Cortex of kidney (tissue), 1 donor: ENCODE measurements at places on chromosomes 3 and 15.

GRCh38 chr3:124772081-124772831 is 42.0 kb downstream of the UMPS start:
- DNase-seq = no peak

DNA sequence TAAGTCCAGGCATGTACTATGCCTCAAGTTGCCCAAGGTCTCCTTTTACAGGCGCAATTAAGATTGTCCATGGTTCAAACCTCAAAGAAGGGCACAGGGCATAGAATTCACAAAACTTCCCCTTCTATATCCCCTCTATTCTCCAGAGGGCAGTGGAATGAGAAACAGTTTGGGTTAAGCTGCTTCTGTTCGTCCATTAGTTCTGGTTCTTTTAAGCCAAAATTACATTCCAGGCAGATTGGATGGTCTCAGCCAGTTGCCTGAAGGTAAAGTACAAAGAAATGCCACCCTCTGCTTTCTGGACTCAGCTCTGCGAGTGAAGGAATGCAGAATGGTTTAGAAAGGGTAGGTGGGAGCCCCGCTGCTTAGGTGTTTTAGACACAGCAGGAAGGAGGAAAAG is 200.7 kb downstream of the GREM1 start:
- DNase-seq = no peak

DNA sequence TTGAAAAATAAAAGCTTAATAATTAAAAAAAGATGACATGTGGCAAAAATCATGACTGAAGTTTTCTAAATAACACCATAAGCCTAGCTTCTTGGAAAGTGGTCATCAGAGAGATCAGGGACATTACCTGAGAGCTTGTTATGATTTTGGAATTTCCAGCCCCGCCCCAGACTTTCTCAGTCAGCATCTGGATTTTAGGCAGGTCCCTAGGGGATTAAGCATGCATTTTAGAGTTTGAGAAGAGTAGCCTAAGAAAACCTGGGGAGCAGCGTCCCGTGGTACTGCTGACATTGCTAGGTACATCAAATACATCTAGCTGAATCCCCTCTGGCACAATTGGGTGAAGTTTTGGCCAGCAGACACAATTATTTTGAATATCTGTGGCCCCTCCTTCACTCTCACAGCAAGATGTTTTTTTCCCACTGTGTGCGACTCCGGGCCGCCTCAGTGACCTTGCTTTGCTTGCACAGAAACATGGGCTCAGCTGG is 58.7 kb upstream of the MEF2A start:
- DNase-seq = no peak

GRCh38 chr15:57690341-57690966 is 16.1 kb upstream of the POLR2M start:
- DNase-seq = no peak

- DNase-seq = no peak
Observed at GRCh38 chr15:58469432-58470353, 37.9 kb downstream of the LIPC start.

DNA sequence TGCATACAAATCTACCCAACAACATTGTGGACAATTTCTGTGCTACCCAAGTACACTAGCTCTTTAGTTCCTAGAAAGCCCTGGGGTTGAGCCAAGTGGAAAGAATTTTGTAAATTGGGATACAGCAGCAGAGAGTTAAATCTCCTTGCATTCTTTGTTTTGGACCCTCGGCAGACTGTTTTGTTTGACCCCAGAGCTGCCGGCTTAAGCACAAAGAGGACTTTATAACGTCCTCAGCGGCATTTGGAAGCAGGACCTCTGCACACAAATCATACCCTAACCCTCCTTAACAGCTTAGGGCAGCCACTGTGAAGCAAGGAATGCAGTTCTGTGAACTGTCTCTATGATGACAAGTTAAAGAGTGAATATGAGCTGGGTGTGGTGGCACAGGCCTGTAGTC is 415.3 kb downstream of the CNTN4 start:
- DNase-seq = no peak

DNA sequence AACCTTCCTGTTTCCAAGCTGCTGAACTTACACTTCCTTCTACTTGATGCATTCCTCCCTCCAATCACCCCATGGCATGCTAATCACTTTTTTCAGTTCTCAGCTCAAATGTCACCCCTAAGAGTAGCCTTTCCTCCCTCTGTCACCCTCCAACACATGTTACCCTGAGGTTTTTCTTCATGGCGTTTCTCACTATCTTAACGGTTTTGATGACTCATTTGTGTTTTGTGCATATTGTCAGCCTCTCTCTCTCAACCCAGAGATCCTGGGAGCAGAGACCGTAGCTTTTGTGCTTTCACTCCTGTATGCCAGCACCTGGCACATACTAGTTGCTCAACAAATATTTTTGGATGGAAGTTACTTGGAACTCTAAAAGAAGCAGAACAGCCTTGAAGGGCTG is 24.5 kb downstream of the LRRC3B start:
- DNase-seq = no peak

DNA sequence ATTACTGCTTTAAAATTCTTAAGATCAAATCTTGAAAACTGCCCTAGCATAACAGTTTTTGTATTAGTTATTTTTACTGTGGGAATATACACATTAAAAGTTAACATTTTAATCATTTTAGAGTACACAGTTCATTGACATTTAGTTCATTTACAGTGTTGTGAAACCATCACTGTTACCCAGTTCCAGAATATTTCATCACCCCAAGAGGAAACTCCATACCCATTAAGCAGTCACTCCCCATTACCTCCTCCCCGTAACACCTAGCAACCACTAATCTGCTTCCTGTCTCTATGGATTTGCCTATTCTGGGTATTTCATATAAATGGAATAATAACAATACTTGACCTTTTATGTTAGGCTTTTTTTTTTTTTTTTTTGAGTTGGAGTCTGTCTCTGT is 164.1 kb upstream of the LRRFIP2 start:
- DNase-seq = no peak

- DNase-seq = no peak
Observed at GRCh38 chr15:45449916-45450867, 71.8 kb upstream of the GATM start.

DNA sequence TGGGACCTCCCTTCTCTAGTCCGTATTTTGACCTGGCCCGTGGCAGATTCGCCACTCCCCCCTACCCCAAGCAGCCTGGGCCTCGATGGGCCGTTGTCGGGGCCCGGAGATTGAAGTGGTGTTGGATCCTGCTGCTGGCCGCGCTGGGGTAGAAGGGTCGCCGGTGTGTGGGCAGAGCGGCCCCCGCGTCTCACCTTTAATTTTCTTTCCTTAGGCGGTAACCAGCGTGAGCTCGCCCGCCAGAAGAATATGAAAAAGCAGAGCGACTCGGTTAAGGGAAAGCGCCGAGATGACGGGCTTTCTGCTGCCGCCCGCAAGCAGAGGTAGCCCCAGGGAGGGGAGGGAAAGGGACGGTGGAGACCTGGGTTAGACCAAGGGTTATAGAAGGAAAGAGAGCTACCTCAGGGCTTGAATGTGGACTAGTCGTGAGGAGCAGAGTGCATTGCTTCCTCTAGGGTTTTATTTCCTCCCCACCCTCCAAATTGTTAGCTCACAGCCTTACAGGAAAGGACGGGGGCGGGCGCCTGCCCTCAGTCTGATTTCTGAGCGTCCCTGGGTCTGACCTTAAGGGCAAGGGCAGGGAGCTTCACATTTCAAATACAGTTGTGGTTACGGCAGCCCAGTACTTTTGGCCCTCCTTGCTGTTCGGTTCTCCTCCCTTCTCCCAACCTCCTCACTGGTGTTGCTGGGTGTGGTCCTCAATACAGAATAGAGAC is 799 bp downstream of the SERF2 start:
- no peak for DNase-seq

DNA sequence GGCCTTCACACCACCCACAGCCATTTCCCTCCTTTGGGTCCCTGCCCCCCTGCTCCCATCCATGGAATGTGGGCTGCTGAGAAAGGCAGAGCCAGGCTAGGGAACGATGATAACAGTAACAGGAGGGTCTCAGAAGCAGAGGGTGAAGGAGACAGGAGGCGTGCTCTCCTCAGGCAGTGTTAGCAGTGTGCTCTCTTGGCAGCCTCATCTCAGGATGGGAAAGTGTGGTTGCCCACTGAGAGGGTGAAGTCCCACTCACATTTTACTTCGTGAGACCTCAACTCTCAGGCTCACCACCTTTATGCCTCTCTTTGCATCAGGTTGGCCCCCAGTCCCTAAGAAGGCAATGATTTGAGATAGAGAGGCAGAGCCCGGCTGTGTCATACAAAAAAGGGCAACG is 24.5 kb downstream of the TIGIT start:
- DNase-seq = no peak

GRCh38 chr15:55942332-55942731 is 51.1 kb downstream of the NEDD4 start:
- no peak for DNase-seq

DNA sequence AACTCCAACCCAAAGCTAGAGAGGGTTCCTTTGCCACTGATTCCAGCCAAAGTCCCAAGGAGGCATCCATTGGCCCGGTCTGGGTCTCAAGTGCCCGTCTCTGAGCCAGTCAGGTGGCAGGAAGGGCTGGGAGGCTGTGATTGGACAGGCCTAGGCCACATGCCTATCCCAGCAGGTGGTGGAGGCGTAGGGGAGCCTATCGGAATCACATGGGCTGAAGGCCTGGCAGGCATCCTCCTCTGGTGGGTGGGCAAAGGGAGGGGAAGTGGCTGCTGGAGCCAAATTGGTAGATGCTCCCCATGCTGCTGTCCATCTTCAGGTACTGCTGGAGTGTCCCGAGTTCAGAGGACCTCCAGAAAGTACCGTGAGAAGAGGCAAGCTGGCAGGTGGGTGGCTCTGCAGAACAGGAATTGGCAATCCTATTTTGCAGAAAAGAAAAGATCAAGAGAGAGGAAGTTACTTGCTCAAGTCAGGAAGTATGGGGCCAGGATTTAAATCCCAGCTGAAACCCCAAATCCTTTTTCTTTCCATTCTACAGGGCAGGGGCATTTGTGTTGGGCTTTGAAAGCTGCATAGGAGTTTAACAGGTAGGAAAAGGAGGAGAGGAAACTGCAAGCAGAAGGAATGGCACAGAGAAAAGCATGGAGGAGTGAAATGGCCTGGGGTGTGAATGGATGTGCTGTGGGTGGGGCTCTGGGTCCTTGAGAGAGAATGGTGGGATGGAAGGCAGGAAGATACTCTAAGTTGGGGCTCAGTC is 3.7 kb downstream of the CHST13 start:
- DNase-seq = no peak

DNA sequence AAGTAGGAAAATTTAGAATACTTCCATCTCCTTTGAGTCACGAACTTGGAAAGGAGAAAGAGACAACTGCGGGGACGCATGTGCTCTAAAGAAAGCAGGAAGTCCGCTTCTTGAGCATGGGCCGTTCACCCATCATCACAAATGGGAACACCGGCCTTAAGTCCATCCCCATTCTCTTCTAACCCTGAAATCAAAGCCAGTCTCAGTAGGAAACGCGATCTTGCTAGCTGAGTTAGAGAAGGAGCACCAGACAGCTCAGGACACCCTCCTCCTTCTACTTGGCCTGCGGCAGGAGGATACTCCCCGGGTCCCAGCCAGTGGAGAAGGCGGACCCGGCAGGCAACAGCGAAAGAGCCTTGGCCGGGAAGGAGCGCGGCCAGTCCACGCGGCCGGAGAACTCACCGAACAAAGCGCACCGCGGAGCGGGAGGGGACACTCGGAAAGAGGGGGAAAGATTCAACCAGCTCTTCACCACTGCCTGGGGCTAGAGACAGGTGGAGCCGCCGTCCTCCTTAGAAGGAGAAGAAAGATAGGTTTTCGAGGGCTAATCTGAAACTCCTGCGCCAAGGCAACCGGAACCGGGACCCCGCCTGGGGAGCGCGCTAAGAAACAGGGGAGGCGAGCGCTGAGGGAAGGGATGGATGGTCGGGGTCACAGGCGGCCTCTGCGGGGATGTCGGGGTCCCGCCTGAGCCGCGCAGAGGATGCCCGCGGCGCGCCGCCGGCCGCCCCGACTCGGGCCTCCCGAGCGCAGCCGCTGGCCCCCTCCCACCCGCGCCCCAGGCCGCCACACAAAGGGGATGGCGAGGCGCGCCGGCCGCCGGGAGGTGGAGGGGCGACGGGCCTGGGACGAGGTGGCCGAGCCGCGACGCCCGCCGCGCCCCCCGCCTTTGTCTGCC is 818 bp downstream of the SLC4A7 start:
- DNase-seq = no peak

- DNase-seq = no peak
Observed at GRCh38 chr3:71380096-71380495, 203.4 kb downstream of the FOXP1 start.

DNA sequence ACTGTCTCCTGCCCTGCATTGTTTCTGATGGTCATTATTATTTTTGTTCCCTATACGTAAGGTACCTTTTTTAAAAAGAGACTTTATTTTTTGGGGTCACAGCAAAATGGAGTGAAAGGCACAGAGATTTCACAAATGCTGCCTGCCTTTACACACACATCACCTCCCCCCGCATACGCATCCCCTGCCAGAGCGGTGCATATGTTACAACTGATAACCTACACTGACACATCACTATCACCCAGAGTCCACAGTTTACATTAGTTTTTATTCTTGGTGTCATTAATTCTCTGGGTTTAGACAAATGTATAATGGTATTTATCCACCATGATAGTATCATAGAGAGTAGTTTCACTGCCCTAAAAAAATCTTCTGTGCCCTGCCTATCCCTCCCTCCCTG is 43.6 kb upstream of the KLF13 start:
- no peak for DNase-seq

DNA sequence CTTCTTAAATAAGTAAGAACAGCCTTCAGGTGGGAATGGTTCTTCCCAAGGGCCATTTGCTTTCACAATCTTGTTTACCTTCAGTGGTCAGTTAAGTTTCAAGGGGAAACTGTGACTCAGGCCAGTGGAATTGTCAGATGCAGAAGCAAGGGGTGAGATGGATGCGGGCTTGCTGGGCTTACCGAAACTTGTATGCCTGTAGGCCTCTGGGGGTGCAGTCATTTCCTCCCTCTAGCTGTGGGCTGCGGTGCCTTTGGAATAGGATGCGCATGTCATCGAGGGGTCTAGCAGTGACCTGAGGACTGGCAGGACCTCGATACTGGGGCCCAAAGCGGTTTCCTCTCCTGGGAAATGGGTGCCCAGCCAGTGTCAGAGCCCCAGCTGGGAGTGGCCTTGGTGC is 121.6 kb downstream of the EEFSEC start:
- no peak for DNase-seq

DNA sequence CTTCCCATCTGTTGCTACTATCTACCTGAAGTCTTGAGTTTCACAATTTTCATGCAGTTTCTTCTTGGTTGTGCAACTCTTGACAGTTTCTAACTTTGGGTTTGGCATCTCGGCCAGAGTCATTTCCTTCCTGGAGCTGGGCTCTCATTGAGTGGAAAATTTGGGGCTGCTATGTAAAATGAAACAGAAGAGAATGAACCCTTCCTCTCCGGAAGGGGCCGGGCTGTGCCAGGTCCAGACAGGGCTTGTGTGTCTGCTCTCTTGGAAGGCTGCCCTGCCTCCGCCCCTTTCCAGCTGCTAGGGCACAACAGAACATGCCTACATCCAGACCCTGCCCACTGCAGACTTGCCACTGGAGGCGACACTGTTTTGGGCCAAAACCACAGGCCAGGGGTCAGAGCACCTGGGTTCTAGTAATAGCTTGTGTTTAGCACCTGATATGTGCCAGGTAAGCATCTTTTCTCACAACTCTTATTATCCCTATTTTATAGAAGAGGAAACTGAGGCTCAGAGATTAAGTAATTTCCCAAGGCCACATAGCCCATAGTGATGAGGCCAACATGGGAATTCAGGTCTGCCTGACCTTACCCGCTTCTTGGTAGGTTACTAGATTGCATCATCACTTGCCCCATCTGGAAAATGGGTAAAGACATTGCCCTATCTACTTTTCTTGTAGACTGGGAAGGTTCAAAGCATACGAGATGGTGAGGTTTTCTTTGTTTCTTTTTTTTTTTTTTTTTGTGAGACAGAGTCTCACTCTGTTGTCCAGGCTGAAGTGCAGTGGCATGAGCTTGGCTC is 25.0 kb downstream of the IRAK2 start:
- DNase-seq = no peak

- DNase-seq = no peak
Observed at GRCh38 chr3:129398803-129399144, 29.7 kb downstream of the EFCAB12 start.
